ENCODE measurements at places on chromosomes 1 and 21. TPM values are rescaled to one million over a fixed set of nuclear protein-coding genes. Genes with fewer than 3 reads are reported as not detected.

KPRP gene
- total RNA-seq: not detected

TTLL7 gene
- total RNA-seq: 12.9 TPM

GRCh38 chr1:119966020-119966419 is 69.7 kb upstream of the ADAM30 start:
- no peaks in the 10 kb centered on the region for H3K27me3 ChIP-seq
- H3K27ac ChIP-seq: no peak overlapping the region
- no peak for DNase-seq
- H3K4me3 ChIP-seq: no peak overlapping the region
- H3K4me1 ChIP-seq: no peaks in the 10 kb centered on the region

- peaks cover 22% of the 10 kb centered on the region for H3K4me1 ChIP-seq
- no peaks in the 10 kb centered on the region for H3K27me3 ChIP-seq
- DNase-seq: no peak
- H3K27ac ChIP-seq: no peak overlapping the region
- H3K36me3 ChIP-seq: no peaks in the 10 kb centered on the region
Measured at GRCh38 chr1:206839006-206839560, 26.3 kb upstream of the IL20 start.

DNA sequence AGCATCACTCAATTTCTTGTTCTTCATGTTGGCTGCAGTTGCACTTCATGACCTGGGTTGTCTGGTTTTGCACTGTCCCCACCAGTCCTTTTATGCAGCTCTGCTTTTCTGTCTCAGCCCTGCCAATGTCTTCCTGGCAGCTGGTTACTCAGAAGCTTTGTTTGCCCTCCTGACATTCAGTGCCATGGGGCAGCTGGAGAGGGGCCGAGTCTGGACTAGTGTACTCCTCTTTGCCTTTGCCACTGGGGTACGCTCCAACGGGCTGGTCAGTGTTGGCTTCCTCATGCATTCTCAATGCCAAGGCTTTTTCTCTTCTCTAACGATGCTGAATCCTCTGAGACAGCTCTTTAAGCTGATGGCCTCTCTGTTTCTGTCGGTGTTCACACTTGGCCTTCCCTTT is 6.6 kb downstream of the PIGV start:
- no peak for DNase-seq
- H3K27me3 ChIP-seq: no peaks in the 10 kb centered on the region
- peaks cover 7% of the 10 kb centered on the region for H3K4me1 ChIP-seq
- H3K27ac ChIP-seq: no peak overlapping the region

- H3K4me3 ChIP-seq: no peak overlapping the region
- H3K27me3 ChIP-seq: no peaks in the 10 kb centered on the region
- H3K4me1 ChIP-seq: peaks cover 57% of the 10 kb centered on the region
- no peak for DNase-seq
Measured at GRCh38 chr1:228098323-228098931, 4.7 kb downstream of the C1orf35 start.

USP24 gene
- total RNA-seq: 61.1 TPM

DMBX1 gene
- total RNA-seq: not detected

RGS1 gene
- 1.8 TPM for total RNA-seq

DNA sequence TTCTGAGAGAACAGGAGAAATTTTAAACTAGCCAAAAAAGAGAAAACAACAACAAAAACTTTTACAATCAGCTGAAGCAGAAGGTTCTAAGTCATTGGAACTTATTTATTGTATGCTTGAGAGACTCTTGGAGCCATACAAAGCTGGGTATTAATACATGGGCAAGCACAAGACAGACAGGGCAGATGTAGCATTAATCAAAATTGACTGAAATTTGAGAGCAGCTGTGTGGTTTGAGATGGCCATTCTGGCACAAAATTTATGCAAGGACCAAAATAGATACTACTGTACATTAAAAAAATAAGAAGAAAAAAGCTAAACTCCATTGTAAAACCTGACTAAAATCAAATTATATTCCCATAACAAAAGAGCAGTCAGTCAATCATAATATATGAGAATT is 892.5 kb downstream of the PLA2G4A start:
- H3K36me3 ChIP-seq: no peaks in the 10 kb centered on the region
- H3K4me1 ChIP-seq: no peaks in the 10 kb centered on the region
- H3K4me3 ChIP-seq: no peak overlapping the region
- no peak for DNase-seq
- no peaks in the 10 kb centered on the region for H3K27me3 ChIP-seq

DNA sequence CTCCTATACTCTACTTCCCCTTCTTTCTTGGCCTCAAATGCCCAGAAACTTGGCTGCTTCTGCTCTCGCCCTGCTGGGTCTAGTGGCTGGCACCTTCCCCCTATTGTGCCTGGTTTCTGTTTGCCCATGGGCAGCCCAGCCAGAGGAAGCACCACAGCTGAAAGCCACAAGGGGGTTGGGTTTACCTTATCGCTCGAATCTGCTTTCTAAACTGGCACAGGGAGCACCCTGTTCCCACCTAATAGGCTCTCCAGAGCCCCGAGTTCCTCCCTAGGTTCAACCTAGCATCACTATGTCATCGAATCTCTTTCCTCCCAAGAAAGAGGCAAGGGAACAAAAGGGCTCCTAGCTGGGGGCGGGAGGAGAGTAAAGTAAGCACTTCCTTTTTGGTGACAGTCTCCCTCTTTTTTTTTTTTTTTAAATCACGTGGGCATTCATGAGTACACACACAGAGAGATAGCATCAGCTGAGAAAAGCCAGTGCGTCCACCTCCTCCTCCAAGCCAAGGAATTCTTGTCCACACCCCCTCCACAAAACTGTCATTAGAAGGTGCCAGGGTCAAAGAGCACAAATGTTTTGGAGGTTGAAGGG is 72.8 kb downstream of the PLEKHA6 start:
- peak overlapping the region; percentile 82 for H3K27ac ChIP-seq
- peak; percentile 58 for DNase-seq
- H3K4me1 ChIP-seq: peaks cover 72% of the 10 kb centered on the region
- peak overlapping the region; percentile 22 for H3K4me3 ChIP-seq

DNA sequence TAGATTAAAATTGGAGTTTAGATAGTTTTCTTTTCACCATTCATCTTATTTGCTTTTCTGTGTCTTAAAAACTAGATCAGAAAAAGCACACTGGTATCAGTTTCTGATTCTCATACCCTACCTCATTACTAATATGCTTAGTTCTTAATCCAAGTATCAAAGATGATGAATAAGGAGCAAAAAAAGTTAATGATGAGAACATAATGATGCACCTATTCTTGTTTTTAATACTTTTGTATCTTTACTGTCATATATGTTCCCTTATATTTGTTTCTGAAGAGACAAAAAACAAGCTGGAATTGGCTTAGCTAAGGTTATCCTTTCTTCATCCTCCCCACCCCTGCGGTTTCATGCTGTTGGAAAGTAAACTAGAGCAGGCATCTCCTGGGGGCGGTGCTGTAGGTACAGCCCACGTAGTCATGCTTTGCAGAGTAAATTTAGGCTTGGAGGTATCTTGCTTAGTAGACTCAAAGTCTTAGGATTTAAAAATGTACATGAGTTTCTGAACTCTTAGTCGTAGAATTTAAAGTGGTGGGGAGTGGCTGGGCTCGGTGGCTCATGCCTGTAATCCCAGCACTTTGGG is 16.4 kb downstream of the CNIH4 start:
- no peak overlapping the region for H3K4me3 ChIP-seq
- H3K36me3 ChIP-seq: peaks cover 99% of the 10 kb centered on the region
- H3K4me1 ChIP-seq: no peaks in the 10 kb centered on the region
- H3K27ac ChIP-seq: no peak overlapping the region
- DNase-seq: no peak

DNA sequence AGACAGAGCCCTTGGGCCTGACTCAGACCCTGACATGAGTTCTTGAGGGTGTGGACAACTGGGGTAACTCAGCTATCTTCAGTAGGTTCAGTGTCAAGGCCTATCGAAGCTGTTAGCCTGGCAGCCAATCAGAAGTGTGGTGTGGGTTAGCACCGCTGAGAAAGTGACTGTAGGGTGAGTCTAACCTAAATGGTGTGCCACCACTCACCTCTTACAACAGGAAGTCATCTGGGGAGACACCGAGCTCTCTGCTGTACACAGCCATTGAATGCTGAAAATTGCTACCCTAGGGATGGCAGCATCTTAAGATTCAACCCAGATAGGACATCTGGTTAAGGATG is 44.6 kb downstream of the RASSF5 start:
- H3K36me3 ChIP-seq: no peaks in the 10 kb centered on the region
- peak; percentile 55 for DNase-seq
- H3K27me3 ChIP-seq: no peaks in the 10 kb centered on the region
- H3K4me1 ChIP-seq: peaks cover 6% of the 10 kb centered on the region
- H3K27ac ChIP-seq: no peak overlapping the region

GRCh38 chr1:4027492-4028138 is 127.5 kb upstream of the C1orf174 start:
- no peak overlapping the region for H3K27ac ChIP-seq
- no peak overlapping the region for H3K4me3 ChIP-seq
- DNase-seq: no peak
- H3K4me1 ChIP-seq: no peaks in the 10 kb centered on the region
- H3K36me3 ChIP-seq: no peaks in the 10 kb centered on the region
- H3K27me3 ChIP-seq: no peaks in the 10 kb centered on the region

GRCh38 chr1:54591127-54591756 is 32.1 kb downstream of the FAM151A start:
- no peak for DNase-seq
- H3K4me3 ChIP-seq: no peak overlapping the region
- H3K27me3 ChIP-seq: no peaks in the 10 kb centered on the region
- H3K27ac ChIP-seq: no peak overlapping the region
- H3K4me1 ChIP-seq: no peaks in the 10 kb centered on the region
- H3K36me3 ChIP-seq: peaks cover 55% of the 10 kb centered on the region

SELP gene
- 9.9 TPM for total RNA-seq

DNA sequence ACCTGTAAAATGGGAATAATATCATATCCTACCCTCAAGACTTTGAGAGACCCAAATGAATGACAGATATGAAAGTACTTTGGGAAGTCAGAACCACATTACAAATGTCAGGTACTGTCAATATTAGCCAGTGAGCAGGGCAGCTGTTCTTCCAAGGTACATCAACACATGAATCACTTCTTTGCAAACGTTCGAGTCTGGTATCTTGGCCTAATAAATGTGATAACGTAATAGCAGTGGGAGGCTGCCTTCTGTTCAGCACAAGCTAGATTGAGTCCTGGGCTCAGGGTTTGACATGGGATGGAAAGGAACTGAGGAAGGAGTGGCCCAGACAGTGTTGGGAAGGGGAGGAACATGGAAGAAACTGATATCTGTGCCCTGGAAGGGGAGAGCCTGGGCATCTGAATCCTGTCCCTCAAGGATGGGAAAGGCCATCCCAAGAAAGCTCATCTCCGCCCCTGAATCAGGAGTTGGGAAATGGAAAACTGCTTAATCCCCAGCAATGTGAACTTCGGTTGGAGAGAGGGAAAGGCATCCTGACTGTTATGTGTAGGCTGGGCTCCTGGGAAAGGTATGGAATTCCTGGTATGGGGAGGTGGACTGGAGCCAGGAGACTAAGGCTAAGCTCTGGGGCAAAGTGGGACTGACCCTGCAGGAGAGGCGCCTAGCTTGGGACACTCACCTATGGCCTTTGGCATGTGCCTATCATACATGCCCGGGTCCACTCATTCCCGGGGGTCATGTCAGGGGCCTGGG is 14.3 kb downstream of the KCNC4 start:
- no peaks in the 10 kb centered on the region for H3K27me3 ChIP-seq
- H3K4me3 ChIP-seq: no peak overlapping the region
- no peak overlapping the region for H3K27ac ChIP-seq
- H3K36me3 ChIP-seq: peaks cover 67% of the 10 kb centered on the region
- H3K4me1 ChIP-seq: peaks cover 3% of the 10 kb centered on the region

DNA sequence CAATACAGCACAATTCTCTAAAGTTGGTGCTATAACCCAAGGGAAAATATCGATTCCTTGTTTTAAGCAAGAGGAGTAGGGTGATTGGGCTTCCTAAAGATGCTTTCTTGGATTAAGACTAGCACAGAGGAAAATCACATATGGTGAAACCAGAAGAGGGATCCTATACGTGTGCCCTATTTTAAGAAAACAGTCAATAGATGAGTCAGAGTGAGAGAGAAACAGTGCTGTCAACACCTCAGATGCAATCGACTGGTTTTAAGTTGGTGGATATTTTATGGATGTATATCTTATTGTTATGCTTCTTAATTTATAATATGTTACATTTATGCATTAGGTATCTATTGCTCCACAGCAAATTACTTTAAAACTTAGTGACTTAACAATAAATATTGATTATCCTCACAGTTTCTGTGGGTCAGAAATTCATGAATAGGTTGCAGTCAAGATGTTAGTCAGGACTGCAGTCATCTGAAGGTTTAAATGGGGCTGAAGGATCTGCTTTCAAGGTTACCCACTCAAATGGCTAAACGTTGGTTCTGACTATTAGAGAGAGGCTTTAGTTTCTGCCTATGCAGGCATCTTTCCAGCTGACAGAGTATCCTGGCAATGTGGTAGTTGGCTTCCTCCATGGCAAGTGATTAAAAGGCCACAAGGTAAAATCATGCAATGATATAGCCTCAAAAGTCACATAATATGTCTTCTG is 61.6 kb upstream of the DEPDC1 start:
- no peaks in the 10 kb centered on the region for H3K4me1 ChIP-seq
- H3K27me3 ChIP-seq: no peaks in the 10 kb centered on the region
- H3K27ac ChIP-seq: no peak overlapping the region
- no peak overlapping the region for H3K4me3 ChIP-seq

FOXO6 gene
- under 0.01 TPM for total RNA-seq

DNA sequence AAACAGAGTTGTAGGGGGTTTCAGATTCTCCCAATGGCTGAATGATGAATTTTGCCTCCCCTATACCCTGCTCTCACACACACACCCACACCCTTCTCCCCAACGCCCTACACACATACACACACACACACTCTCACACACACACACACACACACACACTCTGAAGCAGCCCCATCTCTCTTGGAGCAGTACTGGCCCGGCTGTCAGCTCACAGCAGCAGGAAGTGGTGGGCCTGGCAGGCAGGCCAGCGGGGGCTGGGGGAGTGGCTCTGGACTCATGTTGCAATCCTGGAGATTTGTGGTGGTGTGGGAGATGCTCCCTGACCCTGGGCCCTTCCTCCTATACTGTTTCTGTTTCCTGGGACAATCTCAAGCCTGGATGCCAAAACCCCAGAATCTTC is 2.2 kb downstream of the IKBKE start:
- H3K4me3 ChIP-seq: no peak overlapping the region
- H3K27ac ChIP-seq: no peak overlapping the region
- H3K4me1 ChIP-seq: peaks cover 39% of the 10 kb centered on the region
- H3K27me3 ChIP-seq: peaks cover 11% of the 10 kb centered on the region

DNA sequence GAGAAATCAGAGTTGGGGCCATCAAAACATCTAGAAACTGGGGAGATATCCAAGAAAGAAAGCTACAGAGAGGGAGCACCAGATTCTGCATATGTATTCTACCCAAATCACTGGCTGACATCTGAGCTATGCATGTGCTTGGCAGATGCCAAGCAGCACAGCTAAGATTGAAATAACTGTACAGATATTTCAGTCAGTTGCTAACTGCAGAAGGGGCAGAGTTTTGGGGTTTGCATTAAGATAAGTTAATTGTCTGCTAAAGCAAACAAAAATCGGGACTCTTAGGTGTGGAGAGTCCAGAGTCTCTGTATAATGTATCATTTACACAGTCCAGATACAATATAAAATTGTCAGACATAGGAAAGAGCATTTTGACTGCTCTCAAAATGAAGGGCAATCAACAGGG is 437.1 kb downstream of the PTBP2 start:
- no peak overlapping the region for H3K27ac ChIP-seq
- DNase-seq: no peak
- no peaks in the 10 kb centered on the region for H3K27me3 ChIP-seq
- H3K4me1 ChIP-seq: peaks cover 8% of the 10 kb centered on the region
- no peak overlapping the region for H3K4me3 ChIP-seq

GRCh38 chr1:172657586-172657985 is 1.3 kb upstream of the FASLG start:
- H3K4me3 ChIP-seq: no peak overlapping the region
- DNase-seq: no peak
- H3K27ac ChIP-seq: no peak overlapping the region
- H3K4me1 ChIP-seq: no peaks in the 10 kb centered on the region
- H3K36me3 ChIP-seq: no peaks in the 10 kb centered on the region
- no peaks in the 10 kb centered on the region for H3K27me3 ChIP-seq

All from stomach (tissue), 19 donors.